Uterus (tissue), 4 donors: ENCODE measurements at places on chromosomes 12 and 14. TPM values are rescaled to one million over a fixed set of nuclear protein-coding genes. Genes with fewer than 3 reads are reported as not detected.

The KRT6A gene
- 0.90 TPM for total RNA-seq

DNA sequence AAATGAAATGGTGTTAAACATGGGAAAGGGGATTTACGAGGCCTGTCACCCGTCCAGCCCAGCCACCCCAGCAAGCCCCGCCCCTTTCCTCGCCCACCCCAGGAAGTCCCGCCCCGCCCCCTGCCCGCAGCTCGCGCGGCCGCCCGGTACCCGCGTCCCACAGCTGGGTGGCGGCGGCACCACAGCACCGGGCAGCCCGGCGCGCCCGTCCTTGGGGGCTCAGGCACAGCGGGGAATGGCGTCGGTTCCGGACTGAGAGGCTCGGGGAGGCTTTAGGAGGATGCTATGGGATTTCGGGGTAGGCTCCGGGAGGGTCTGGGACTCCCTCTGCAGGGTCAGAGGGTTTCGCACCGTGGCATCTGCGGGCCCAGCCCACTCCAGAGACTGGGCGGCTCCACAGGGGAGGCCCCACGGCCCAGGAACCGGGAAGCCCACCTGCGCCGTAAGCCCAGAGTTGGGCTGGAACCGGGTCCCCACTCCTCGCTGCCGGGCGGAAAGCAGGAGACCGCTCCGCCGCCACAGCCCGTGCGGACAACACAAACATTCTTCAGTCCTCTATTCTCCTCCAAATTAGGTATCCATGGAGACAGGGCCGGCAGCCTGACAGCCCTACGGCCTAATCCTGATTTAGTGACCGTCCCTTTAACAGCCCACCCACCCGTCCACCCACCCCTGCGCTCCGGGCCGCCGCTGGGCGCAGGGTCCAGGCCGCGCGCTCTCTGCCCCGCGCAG, 1.4 kb downstream of the FIGNL2 start:
- DNase-seq: no peak

The SLC38A4 gene
- 1.5 TPM for total RNA-seq

The SLC6A15 gene
- 6.2 TPM for total RNA-seq

DNA sequence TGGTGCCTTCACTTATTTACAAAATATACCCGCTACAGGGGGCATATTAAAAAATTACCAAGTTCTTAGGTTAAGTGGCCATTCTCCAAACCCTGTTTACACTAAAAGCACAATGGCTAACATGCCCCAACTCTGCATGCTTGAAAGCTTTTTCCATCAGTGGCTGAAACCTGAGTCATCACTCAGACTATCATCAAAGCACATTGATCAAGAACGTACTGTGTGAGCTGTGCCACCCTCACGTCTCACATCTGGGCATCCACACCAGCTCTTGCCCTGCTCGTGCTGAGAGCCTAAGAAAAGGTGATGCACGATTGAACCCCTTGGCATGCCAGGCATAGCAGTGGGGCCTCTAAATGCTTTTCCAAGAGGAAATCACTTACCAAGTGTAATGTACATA, 13.2 kb downstream of the AQP6 start:
- DNase-seq: no peak
